ENCODE measurements at places on chromosomes 5 and 9.

DNA sequence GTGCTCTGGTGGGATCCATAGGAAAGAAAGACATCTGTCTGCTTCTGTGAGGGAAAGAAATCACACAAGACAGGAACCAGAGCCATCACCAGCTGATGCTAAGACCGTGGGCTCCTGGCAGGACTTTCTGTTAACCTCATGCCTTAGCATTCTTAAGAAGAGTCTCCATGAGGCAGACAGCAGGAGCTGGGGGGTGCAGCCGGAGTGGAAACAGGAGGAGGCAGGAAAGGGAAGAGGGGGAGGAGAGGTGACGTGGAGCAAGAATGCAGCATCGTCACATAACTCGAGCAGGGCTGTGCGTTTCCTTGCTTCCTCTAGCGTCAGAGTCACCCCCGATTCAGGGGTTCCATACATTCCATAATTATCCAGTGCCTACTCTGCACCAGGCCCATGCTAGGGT is 53.6 kb downstream of the ERGIC1 start:
- DNase-seq = peak; percentile 87

- DNase-seq = peak; percentile 22
Observed at GRCh38 chr9:114592356-114592755, 4.8 kb downstream of the ATP6V1G1 start.

- peak; percentile 50 for DNase-seq
Observed at GRCh38 chr5:148697180-148697808, 43.0 kb upstream of the HTR4 start.

DNA sequence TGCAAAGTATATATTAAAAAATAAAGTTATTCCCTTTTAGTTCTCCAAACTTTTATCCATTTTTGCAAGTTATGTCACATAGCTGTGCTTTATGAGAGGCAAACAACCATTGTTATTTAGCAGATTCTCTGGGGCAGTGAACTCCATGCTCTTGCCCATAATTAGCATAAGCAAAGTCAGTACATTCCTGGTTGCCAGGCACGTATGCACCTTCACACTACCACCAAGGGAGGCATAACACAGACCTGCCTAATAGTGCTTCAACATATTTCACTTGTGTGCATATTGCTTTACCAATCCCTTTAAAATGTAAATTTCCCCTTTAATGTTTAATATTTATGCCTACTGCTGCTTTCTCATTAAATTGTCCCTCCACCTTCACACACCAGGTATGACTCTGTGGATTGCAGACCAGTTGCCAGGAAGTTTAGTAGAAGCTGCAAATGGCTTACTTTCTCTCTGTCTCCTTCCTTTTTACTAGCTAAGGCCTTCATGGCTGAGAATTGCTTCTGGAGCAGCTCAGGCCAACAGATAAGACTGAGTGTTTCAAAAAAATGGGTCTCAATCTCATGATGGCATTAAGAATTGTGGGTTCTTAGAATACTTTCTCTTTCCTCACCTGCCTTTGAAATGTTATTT is 388.2 kb downstream of the PRR16 start:
- DNase-seq = no peak

DNA sequence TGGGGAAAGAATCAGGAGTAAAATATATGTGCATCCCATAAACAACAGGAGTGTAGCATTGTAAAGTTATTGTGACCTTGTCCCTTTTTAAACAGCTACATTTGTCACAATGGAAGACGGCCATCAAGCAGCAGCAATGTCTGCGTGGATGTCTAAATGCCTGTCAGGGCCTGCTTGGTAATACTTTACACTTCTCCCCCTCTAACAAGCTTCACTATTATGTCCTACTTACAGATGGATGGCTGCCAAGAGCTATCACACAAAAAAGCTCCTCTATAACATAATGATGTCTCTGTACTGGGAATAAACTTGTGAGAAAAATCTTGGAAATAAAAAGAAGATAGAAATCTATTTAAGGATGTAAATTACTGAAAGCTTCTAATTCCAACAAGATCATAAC is 213.0 kb downstream of the FBXL17 start:
- no peak for DNase-seq

GRCh38 chr9:107706701-107707427 is 217.3 kb upstream of the KLF4 start:
- DNase-seq = no peak

Measured in EL (cell line).